ENCODE measurements at places on chromosomes 1 and 21. TPM values are rescaled to one million over a fixed set of nuclear protein-coding genes. Genes with fewer than 3 reads are reported as not detected.

DNA sequence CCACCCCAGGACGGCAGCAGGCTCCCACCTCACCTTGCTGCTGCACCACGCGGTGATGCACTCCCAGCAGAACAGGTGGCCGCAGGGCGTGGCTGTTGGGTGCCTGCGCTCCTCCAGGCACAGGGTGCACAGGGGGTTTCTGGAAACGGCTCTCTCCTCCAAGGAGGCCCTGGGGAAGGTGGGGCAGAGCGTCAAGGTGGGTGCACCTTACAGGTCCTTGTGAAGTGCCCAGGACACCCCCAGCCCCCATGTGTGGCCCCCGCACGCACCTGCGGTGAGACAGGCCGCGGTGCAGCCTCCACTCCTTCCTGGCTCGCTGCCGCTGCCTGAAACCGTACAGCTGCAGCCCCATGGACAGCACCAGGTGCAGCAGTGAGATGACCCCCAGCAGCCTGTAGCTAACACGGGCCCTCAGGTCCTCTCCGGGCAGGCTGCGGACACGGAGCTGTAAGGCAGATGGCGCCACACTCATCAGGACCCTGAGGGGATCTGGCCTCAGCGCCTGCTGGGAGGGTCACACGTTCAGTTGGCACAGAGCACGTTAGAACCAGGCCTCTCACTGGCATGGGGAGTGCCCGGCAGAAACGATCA is 5.8 kb downstream of the PEX10 start:
- no peak overlapping the region for H3K27ac ChIP-seq
- peaks cover 9% of the 10 kb centered on the region for H3K4me1 ChIP-seq
- peak; percentile 73 for DNase-seq
- no peaks in the 10 kb centered on the region for H3K27me3 ChIP-seq
- H3K36me3 ChIP-seq, result peaks cover 59% of the 10 kb centered on the region
- H3K4me3 ChIP-seq, result no peak overlapping the region

GRCh38 chr1:99643021-99643779 is 2.7 kb upstream of the PALMD start:
- peaks cover 25% of the 10 kb centered on the region for H3K4me1 ChIP-seq
- no peak overlapping the region for H3K27ac ChIP-seq
- no peaks in the 10 kb centered on the region for H3K27me3 ChIP-seq

DNA sequence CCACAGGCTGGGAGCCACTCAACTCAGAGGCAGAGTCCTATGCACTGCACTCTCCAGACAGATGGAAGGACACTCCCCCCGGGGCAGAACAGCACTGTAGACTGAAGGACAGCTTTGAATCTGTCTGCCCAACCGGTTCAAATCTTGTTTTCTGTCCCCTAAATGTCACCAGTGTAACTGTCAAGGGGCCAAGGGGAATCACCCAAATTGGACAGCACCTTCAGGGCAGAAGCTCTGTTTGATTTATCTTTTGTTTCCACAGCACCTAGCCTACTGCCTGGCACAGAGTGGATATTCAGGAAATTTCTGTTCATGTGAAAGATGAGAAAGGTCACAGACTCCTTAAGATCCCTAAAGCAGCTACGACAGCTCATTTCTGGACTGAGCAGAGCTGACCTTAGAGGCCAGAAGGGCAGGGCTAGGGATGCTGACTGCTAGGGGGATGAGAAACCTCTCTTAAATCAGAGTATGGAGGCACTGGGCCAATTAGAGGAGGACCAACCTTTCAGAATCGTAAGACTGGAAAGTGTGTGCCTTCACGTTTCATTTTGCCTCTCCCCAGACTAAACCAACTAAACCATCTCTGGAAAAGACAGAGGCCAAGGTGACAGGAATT is 41.0 kb downstream of the ITPKB start:
- H3K4me3 ChIP-seq, result no peak overlapping the region
- no peak overlapping the region for H3K27ac ChIP-seq
- H3K36me3 ChIP-seq, result no peaks in the 10 kb centered on the region

GRCh38 chr1:86552376-86552775 is 5.5 kb downstream of the CLCA4 start:
- no peaks in the 10 kb centered on the region for H3K27me3 ChIP-seq
- no peak overlapping the region for H3K27ac ChIP-seq
- H3K4me3 ChIP-seq, result no peak overlapping the region

GRCh38 chr1:112007169-112007568 is 17.7 kb upstream of the KCND3 start:
- no peaks in the 10 kb centered on the region for H3K27me3 ChIP-seq
- no peaks in the 10 kb centered on the region for H3K4me1 ChIP-seq
- H3K4me3 ChIP-seq, result no peak overlapping the region
- no peaks in the 10 kb centered on the region for H3K36me3 ChIP-seq
- DNase-seq, result no peak

GRCh38 chr1:160579216-160579701 is at the start of gene CD84:
Gene CD84, minus strand, starts transcription at chr1:160579496. Its CDS starts 59 bp downstream, at chr1:160579437.
- no peak within 1 kb of the TSS for H3K27ac ChIP-seq
- no peak for DNase-seq
- H3K27me3 ChIP-seq, result no peaks in the 10 kb centered on the region
- no peaks in the 10 kb centered on the region for H3K36me3 ChIP-seq
- no peak within 1 kb of the TSS for H3K4me3 ChIP-seq

DNA sequence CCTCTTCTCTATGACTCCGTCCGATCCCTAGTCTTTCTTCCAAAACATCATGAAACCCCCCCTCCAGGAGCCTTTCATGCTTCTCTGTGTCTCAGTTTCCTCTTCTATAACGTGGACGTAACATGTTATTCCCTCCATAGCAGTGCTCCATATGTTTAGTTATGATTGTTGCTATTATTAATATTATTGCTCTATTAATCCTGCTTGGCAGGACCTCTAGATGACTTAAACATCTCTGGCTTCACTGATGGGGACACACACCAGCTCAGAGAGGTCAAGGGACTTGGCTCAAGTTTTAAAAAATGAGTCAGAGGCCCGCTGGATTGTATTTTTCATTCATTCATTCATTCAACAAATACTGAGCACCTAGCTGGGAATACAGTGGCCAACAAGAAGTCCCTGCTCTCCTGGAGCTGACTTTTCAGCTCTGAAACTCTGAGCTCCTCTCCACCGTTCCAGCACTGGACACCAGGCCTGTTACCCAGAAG is 404 bp upstream of the CPLANE2 start:
- H3K4me3 ChIP-seq, result peak overlapping the region; percentile 84
- peak overlapping the region; percentile 57 for H3K27ac ChIP-seq
- H3K27me3 ChIP-seq, result no peaks in the 10 kb centered on the region
- no peak for DNase-seq
- H3K4me1 ChIP-seq, result peaks cover 19% of the 10 kb centered on the region

DNA sequence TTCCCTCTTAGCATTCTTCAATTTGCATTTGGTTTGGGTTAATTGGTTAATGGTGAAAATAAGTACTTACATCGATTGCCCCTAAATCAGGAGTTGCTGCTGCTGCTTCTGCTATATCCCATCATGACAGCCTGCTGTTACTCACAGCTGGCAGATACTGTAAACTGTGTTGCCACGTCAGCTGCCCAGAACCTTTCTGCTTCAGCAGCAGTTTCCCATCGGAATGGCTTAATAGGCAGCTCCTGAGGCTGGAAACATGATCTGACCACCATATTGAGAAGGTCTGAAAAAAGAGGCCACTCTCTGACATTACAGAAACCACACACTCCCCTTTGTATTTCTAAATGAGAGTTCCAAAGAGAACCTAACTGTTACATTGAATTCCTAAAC is 14.3 kb upstream of the SEC16B start:
- H3K4me1 ChIP-seq, result peaks cover 18% of the 10 kb centered on the region
- H3K36me3 ChIP-seq, result no peaks in the 10 kb centered on the region
- peak overlapping the region; percentile 89 for H3K27ac ChIP-seq
- no peaks in the 10 kb centered on the region for H3K27me3 ChIP-seq

- peaks cover 17% of the 10 kb centered on the region for H3K36me3 ChIP-seq
- no peaks in the 10 kb centered on the region for H3K27me3 ChIP-seq
- no peak overlapping the region for H3K4me3 ChIP-seq
Observed at GRCh38 chr1:223811634-223812101, 34.1 kb downstream of the TP53BP2 start.

GRCh38 chr1:165632491-165632890 is 1.5 kb downstream of the MGST3 start:
- H3K27me3 ChIP-seq, result no peaks in the 10 kb centered on the region
- peaks cover 33% of the 10 kb centered on the region for H3K4me1 ChIP-seq
- peak overlapping the region; percentile 85 for H3K27ac ChIP-seq
- peaks cover 8% of the 10 kb centered on the region for H3K36me3 ChIP-seq
- DNase-seq, result no peak

GRCh38 chr1:39061951-39062350 is 35.8 kb downstream of the NDUFS5 start:
- H3K36me3 ChIP-seq, result no peaks in the 10 kb centered on the region
- DNase-seq, result no peak
- no peaks in the 10 kb centered on the region for H3K27me3 ChIP-seq
- no peaks in the 10 kb centered on the region for H3K4me1 ChIP-seq
- no peak overlapping the region for H3K27ac ChIP-seq

DNA sequence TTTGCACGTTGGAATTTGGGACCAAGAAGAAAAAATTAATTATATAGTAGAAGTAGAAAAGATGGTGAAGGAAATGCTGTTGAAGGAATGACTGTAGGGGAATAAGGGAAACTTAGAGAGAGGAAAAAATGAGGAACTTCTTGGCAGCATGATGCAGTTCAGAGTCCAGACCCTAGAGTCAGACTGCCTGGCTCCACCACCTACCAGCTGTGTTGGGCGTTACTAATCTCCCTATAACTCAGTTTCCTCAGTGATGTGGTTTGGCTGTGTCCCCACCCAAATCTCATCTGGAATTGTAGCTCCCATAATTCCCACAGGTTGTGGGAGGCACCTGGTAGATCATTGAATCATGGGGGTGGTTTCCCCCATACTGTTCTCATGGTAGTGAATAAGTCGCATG is 1.3 kb upstream of the SELP start:
- no peaks in the 10 kb centered on the region for H3K27me3 ChIP-seq
- H3K36me3 ChIP-seq, result no peaks in the 10 kb centered on the region
- DNase-seq, result no peak

DNA sequence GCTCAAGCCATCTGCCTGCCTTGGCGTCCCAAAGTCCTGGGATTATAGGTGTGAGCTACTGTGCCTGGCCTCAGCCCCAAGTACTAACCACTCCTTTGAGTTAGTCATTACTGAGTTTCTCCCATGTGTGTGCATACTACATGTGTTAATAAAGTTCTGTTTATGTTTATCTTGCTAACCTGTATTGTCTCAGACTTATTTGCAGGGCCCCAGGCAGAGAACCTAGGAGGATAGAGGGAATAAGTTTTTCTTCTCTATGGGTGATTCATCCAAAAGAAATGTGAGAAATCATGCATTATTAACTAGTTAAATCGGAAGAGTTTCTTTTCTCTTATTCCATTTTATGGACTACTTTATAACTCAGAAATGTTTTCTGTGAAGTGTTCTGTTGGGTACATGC is 203.9 kb upstream of the CACYBP start:
- no peak overlapping the region for H3K4me3 ChIP-seq
- DNase-seq, result no peak
- H3K27me3 ChIP-seq, result no peaks in the 10 kb centered on the region
- no peaks in the 10 kb centered on the region for H3K36me3 ChIP-seq

- H3K27ac ChIP-seq, result no peak overlapping the region
- peaks cover 57% of the 10 kb centered on the region for H3K36me3 ChIP-seq
- H3K27me3 ChIP-seq, result no peaks in the 10 kb centered on the region
Observed at GRCh38 chr1:12275370-12275769, 45.5 kb downstream of the VPS13D start.

- H3K27me3 ChIP-seq, result no peaks in the 10 kb centered on the region
- no peak for DNase-seq
- H3K36me3 ChIP-seq, result no peaks in the 10 kb centered on the region
Observed at GRCh38 chr1:167905671-167906070, 8.3 kb downstream of the ADCY10 start.

GRCh38 chr1:31702836-31703404 is 897 bp downstream of the COL16A1 start:
- peak overlapping the region; percentile 77 for H3K4me3 ChIP-seq
- H3K4me1 ChIP-seq, result peaks cover 70% of the 10 kb centered on the region
- peaks cover 29% of the 10 kb centered on the region for H3K36me3 ChIP-seq
- no peaks in the 10 kb centered on the region for H3K27me3 ChIP-seq

GRCh38 chr21:26843933-26844257 is 1.3 kb downstream of the ADAMTS1 start:
- no peaks in the 10 kb centered on the region for H3K27me3 ChIP-seq
- DNase-seq, result peak; percentile 76
- peak overlapping the region; percentile 89 for H3K27ac ChIP-seq
- H3K36me3 ChIP-seq, result peaks cover 53% of the 10 kb centered on the region

- H3K27ac ChIP-seq, result no peak overlapping the region
- no peaks in the 10 kb centered on the region for H3K4me1 ChIP-seq
- H3K36me3 ChIP-seq, result no peaks in the 10 kb centered on the region
- no peaks in the 10 kb centered on the region for H3K27me3 ChIP-seq
- no peak overlapping the region for H3K4me3 ChIP-seq
- no peak for DNase-seq
Observed at GRCh38 chr1:208615371-208615770, 371.2 kb upstream of the PLXNA2 start.

GRCh38 chr1:4053774-4054173 is 153.7 kb upstream of the C1orf174 start:
- no peak overlapping the region for H3K27ac ChIP-seq
- no peak for DNase-seq
- no peak overlapping the region for H3K4me3 ChIP-seq
- H3K36me3 ChIP-seq, result no peaks in the 10 kb centered on the region

GRCh38 chr1:64124704-64125440 is 78.6 kb upstream of the UBE2U start:
- no peak overlapping the region for H3K27ac ChIP-seq
- no peaks in the 10 kb centered on the region for H3K27me3 ChIP-seq
- H3K4me3 ChIP-seq, result no peak overlapping the region

DNA sequence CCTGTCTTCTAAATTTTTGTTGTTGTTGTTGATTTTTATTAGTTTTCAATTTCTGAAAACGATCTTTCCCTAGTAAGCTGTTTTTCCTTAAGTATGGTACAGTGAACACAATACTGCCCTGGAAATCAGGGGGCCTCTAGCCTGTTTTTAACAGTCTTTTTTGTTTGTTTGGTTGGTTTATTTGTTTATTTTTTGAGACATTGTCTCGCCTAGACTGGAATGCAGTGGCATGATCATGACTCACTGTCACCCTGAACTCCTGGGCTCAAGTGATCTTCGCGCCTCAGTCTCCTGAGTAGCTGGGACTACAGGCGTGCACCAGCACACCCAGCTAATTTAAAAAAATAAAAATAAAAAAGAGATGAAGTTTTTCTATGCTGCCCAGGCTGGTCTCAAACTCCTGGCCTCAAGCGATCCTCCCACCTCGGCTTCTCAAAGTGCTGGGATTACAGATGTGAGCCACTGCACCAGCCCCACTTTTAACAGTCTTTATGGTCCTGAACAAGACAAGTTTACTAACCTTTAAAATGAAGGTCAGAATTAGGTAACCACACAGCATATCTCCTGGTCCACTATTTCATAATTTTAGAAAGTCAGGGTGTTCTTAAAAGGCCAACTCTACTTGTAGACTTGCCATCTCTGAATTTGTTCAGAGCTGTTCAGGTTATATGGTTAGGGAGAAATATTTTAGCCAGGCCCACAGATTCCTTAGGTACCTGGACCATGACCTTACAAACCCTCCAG is 35.4 kb downstream of the TBCE start:
- peaks cover 20% of the 10 kb centered on the region for H3K4me1 ChIP-seq
- no peak overlapping the region for H3K27ac ChIP-seq
- H3K36me3 ChIP-seq, result peaks cover 5% of the 10 kb centered on the region
- no peak for DNase-seq
- no peak overlapping the region for H3K4me3 ChIP-seq

Gene SYF2
- total RNA-seq, result 41.5 TPM

Gene CDC42
- 432 TPM for total RNA-seq

Gene ARHGAP30
- not detected for total RNA-seq

Gene CD1E
- not detected for total RNA-seq

Gene PRRX1
- total RNA-seq, result 307 TPM

Gene PPT1
- 40.9 TPM for total RNA-seq

Gene MATN1
- total RNA-seq, result under 0.01 TPM
